ENCODE measurements at places on chromosomes 11 and 22.

GRCh38 chr11:79052544-79052943 lies 388.3 kb downstream of the TENM4 start:
- no peak for DNase-seq

GRCh38 chr22:39091126-39092081 lies 5.6 kb upstream of the APOBEC3H start:
- no peak for DNase-seq

- DNase-seq, result no peak
These were observed 58.2 kb downstream of the KCNQ1OT1 start for GRCh38 chr11:2641623-2642022.

- no peak for DNase-seq
These were observed 10.9 kb downstream of the HEPHL1 start for GRCh38 chr11:94032066-94032465.

DNA sequence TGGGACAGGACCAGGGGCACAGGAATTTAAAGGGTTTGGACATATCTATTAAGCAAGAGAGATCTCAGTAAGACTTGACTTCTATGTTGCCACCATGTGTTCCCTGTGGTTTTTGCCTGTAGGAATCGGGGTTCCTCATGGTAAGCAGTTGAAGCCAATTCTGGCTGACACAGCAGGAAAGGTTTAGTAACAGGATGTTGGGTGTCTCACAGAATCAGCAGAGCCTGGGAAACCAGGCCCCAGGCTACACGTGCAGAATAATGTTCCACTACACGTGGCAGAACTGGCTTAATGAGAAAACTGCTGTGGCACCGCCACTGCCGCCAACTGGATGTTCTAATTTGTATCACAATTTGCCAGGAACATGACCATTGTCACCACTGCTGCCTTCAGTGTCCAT lies 264.6 kb upstream of the PLET1 start:
- DNase-seq, result no peak

DNA sequence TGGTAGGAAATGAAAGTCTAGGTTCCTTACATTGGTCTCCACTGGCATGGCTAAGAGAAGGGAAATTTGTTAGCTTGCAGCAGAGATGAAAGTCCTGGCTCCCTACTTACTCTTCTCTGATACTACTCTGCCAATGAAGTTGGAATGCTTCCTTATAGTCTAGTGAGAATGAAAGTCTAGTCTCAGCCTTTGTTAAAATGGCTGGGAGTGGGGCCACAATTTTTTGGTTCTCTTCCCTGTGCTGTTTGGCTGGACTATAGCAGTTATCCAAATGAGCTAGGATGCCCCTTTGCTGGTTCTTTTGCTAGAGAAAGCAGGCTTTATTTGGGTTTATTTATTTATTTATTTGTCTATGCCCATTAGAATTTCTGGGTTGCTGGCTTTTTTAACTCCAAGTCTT lies 414.3 kb downstream of the AASDHPPT start:
- DNase-seq, result no peak

DNA sequence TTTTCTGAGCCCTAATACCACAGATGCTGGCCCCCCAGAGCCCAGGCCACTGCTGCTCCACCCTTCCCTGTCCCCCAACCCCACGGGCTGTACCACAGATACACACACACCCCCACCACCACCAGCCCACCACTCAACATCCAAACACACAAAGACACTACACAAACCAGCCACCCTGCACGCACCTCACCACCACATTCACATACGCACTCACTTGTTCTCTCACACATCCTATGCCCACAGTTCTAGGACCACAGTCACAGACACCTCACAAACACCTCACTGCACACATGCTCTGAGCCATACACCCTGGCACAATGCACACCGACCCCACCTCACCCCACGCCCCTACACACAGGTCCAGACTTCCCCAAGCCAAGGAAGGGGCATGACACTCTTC lies 22.5 kb upstream of the OAF start:
- peak; percentile 45 for DNase-seq

- no peak for DNase-seq
These were observed 4.4 kb upstream of the FBXO3 start for GRCh38 chr11:33778675-33779074.

GRCh38 chr11:763073-763463 lies 14.2 kb downstream of the GATD1 start:
- DNase-seq, result no peak

DNA sequence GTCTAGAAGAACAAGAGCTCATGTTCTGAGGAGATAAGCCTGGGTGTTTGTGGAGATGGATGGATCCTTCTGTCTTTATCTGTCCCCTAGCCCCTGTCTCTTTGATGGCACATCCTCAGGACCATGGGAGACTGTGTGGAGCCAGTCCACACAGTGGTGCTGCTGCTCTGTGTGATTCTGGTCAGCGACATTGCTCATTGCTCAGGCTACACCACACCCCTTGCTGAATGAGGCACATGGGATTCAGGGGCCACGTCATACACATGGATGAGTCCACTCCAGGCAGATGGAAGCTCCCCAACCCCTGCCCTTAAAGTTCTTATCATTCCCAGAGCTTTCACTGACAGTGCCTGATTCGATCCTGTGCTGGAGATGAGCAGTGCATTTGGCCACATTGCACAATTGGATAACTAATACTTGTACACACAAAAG lies 222.2 kb downstream of the NAV2 start:
- peak; percentile 49 for DNase-seq

GRCh38 chr11:130873761-130874160 lies 42.5 kb downstream of the SNX19 start:
- DNase-seq, result no peak

- no peak for DNase-seq
These were observed 16.8 kb downstream of the CUL5 start for GRCh38 chr11:108025387-108026080.

- DNase-seq, result peak; percentile 3
These were observed 144.1 kb downstream of the CTTN start for GRCh38 chr11:70542406-70542805.

GRCh38 chr11:100675115-100675650 lies 11.9 kb upstream of the ARHGAP42 start:
- DNase-seq, result no peak

DNA sequence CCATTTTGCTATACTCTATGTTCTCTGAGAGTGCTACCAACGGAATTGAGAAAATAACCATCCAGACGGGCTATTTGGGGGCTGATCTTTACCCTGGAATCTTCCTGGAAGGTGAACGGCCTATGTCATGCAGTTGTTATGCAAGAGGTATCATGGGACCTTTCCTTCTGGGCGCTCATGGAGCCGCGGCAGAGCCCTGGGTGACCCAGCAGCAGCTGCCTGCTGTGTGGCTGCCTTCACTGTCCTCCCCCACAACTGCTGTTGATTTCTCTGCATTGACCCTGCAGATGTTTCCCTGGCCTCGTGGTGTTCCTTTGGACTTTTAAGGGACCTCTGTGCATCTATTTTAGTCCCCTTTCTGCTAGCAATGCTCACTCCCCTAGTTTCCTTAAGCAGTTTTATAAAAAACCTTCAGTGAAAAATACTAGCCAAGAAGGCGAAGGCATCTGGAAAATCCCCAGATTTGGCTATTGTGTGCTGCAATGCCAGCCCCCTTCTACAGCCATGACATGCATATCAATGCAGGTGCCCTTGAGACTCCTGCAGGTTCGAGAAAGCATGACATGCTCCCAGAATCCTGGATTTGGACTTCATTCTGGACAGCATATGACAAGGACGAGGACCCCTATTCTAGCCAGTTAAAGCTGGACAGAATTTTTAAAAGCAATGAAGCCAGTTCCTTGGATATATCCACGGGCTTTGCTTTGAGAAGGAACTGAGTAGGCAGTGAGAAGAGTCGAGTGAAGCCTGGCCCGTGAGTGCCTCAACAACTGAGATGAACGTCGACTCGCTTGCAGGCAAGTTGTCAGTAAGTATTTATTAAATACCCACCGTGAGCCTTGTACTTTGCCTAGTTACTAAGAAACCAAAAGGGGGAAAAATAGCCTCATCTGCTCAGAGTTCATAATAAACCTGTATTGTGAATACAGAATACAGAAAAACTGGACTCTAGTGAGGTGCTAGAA lies at the start of gene SLC25A18:
SLC25A18 (plus strand) TSS at position 593 of the 965 bp plus-strand sequence. CDS start 16,447 bp downstream, outside the sequence.
- DNase-seq, result peak; percentile 50

DNA sequence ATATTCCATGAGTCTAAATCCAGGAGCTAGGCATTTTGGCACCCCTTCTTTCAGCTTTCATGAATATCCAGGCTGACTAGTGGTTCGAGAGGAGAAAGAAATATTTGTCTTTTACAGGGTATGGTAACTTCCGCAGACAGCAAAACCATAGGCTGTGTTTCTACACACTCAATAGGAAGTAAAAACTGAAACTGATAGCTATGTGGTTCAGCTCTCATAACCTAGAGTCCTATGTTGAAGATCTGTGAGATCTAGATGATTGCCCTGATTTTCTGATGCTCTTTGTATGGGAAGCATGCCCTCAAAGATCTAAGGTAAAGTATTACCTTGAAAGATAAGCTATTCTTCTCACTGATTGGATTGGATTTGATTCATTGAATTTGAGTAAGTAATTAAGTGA lies 118.3 kb downstream of the CD44 start:
- no peak for DNase-seq

DNA sequence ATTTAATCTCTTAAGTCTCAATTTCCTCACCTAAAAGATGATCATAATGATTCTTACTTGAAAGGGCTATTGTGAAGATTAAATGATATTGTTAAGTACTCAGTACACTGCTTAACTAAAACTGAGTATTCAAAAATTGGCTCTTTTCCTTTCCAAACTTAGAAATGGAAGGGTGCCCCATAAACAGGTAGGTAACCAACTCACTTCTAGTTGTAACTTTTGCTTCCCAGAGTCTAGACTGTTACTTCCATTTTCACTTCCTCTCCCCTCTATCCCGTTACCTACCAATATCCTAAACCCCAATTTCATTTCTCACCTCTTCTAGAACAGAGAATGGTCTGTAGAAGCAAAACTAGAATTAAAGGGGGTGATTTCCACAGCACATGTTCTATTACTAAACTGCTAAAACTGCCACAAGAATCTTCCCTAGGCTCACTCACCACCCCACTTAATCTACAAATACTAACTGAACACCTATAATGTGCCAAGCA lies 50.0 kb downstream of the RRAS2 start:
- DNase-seq, result no peak

GRCh38 chr11:131463162-131463561 lies 92.7 kb downstream of the NTM start:
- no peak for DNase-seq

GRCh38 chr11:114566276-114566675 lies 6.6 kb upstream of the NXPE1 start:
- DNase-seq, result no peak

GRCh38 chr11:79068356-79068755 lies 372.5 kb downstream of the TENM4 start:
- DNase-seq, result no peak

GRCh38 chr11:1639666-1640065 lies 10.1 kb downstream of the KRTAP5-5 start:
- DNase-seq, result no peak

- no peak for DNase-seq
These were observed 9.9 kb upstream of the SEC14L3 start for GRCh38 chr22:30481711-30482110.

- DNase-seq, result peak; percentile 81
These were observed 6.8 kb downstream of the TOLLIP start for GRCh38 chr11:1302461-1303125.

DNA sequence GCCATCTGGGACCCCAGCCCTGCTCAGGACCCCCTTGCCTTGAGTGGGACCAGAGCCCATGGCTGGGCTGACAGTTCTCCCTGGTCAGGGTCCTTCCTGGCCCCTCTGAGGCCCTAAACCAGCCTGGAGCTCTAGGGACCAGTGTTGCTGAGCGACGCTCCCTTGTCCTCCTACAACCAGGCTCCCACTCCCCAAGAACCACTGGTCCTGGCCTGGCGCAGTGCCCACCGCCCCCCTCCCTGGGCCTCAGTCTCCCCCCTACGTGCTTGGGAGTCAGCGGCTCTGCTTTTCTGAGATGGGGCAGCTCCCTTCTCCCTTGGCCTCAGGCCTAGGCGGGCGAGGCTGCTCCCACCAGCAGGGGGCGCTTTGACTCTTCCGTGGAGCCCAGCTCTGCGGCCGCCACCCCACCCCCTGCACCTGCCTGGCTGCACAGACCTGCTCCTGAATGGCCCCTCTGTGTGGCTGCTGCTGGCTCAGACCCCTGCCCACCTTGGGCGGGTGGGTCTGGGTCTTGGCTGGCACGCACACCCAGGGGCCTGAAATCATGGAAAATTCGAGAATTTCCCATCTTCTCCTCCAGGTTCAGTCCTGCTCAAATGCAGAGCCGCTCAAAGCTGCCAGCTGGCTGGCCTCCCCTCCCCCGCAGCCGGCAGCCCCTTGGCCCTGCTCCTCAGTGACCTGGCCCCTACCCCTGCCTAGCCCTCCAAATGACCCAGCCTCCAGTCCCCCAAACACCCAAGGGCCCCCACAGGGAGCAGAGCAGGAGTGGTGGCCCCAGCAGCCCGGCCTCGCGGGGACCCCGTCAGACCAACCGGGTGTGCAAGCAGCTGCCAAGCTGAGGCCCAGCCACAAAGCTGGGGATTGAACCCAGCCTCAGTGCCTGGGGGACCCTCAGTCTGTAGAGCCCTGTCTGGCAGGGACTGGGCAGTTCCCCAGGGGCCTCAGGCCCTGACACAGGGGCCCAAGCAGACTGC lies 9.1 kb downstream of the PRR33 start:
- DNase-seq, result peak; percentile 71

- DNase-seq, result no peak
These were observed 265.8 kb downstream of the TTC28 start for GRCh38 chr22:28413612-28414399.

GRCh38 chr11:33830903-33831648 lies 56.8 kb upstream of the FBXO3 start:
- no peak for DNase-seq

- DNase-seq, result no peak
These were observed 6.7 kb downstream of the UEVLD start for GRCh38 chr11:18581825-18582224.

GRCh38 chr22:47038206-47038835 lies 275.9 kb downstream of the TBC1D22A start:
- no peak for DNase-seq

GRCh38 chr11:95968585-95968984 lies 44.7 kb upstream of the MTMR2 start:
- peak; percentile 10 for DNase-seq

GRCh38 chr11:127711748-127712147 lies 711.2 kb upstream of the KIRREL3 start:
- DNase-seq, result no peak

- DNase-seq, result no peak
These were observed 18.5 kb downstream of the FBLN1 start for GRCh38 chr22:45521178-45521577.

GRCh38 chr11:11735586-11735985 lies 106.2 kb upstream of the USP47 start:
- DNase-seq, result no peak

- DNase-seq, result no peak
These were observed 10.5 kb downstream of the CLPB start for GRCh38 chr11:72423840-72424239.

- DNase-seq, result no peak
These were observed 1031.1 kb downstream of the TBC1D22A start for GRCh38 chr22:47793304-47794101.

GRCh38 chr11:84720706-84721402 lies 906.3 kb downstream of the DLG2 start:
- DNase-seq, result peak; percentile 80

DNA sequence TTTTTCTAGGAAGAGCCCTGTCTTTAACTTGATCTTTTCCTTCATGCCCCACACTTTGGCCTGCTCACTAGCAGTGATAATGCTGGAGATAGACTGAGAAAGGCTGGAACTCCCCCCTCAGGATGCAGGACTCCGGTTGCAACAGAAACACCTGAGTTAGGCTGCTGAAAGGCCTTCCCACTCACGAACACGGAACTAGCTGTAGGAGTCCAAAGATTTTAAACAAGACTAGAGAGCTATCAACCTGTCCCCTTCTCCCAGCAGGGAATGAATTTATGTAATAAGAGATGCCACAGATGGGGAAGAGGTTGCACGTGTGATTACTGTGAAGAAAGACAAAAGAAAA lies 13.0 kb downstream of the SCN3B start:
- DNase-seq, result no peak
